ENCODE measurements at places on chromosomes 1 and 21. TPM values are rescaled to one million over a fixed set of nuclear protein-coding genes. Genes with fewer than 3 reads are reported as not detected.

FAM20B gene
- 34.1 TPM for total RNA-seq

ZBTB8B gene
- total RNA-seq, result 0.15 TPM

KRTAP10-8 gene
- not detected for total RNA-seq

OR6N1 gene
- not detected for total RNA-seq

OXCT2 gene
- total RNA-seq, result 14.4 TPM

LRRC53 gene
- total RNA-seq, result not detected

NR1I3 gene
- total RNA-seq, result not detected

CR1L gene
- total RNA-seq, result not detected

S100B gene
- 62.9 TPM for total RNA-seq

C1orf210 gene
- total RNA-seq, result not detected

TNNI3K gene
- 0.23 TPM for total RNA-seq

GIPC2 gene
- not detected for total RNA-seq

MYCL gene
- total RNA-seq, result 2.5 TPM

PAQR7 gene
- total RNA-seq, result 7.4 TPM

GFI1 gene
- 1.1 TPM for total RNA-seq

SETDB1 gene
- total RNA-seq, result 53.2 TPM

SPRR2A gene
- not detected for total RNA-seq

KRTAP7-1 gene
- total RNA-seq, result not detected

HCRTR1 gene
- not detected for total RNA-seq

CATSPER4 gene
- total RNA-seq, result not detected

F5 gene
- not detected for total RNA-seq

B4GALT2 gene
- 82.3 TPM for total RNA-seq

PPT1 gene
- 69.6 TPM for total RNA-seq

RAB7B gene
- total RNA-seq, result 4.6 TPM

All from A375 (cell line).